ENCODE measurements at places on chromosomes 16 and 17.

DNA sequence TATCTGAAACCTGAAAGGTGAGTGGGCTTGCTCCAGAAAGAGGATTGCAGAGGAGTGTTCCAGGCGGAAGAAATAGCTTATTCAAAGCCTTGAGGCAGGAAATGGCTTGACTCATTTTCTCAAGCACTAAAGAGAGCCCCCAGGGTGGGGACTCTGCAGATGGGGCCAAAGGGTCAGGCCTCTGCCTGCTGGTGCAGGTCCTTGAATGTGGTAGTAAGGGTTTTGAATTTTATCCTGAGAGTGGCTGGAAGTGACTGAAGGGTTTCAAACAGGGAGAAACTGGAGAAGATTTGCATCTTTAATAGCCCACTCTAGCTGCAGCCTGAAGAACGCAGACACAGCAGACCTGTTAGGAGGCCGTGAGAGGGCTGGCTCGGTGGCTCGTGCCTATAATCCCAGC, 144.4 kb downstream of the CCT6B start:
- DNase-seq, result no peak

- no peak for DNase-seq
Measured at GRCh38 chr16:52114379-52114778, 432.6 kb downstream of the TOX3 start.

DNA sequence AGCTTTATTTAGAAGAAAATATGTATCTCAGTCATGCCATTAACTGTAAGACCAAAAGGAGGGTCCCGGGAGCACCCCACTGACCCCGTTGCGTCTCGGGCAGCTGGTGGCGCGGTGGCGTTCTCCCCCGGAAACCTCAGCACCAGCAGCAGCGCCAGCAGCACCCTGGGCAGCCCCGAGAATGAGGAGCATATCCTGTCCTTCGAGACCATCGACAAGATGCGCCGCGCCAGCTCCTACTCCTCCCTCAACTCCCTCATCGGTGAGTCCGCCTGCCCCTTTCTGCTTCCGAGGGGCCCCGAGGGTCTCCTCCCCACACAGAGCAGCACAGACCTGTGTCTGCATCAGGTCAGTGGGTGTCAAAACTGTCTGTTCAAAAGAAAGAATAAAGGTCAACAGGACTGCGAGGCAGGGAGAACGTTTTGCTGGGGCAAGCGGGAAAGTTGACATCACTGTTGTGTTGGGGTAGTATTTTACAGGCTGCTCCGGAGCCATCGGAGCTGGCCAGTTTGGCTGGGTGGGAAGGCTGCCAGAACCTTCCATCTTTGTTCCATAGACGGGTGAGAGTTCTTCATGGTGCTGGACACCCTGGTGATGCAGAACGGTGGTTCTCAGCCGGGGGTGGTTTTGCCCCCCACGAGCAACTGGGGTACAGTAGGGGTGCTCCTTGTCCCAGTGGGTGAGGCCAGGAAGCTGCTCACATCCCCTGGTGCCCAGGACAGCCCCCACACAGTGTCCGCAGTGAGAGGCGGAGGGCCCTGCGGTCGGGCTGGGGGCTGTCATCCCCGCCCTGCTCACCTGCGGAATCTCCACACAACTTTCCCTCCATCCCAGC, 97.8 kb upstream of the CHMP6 start:
- no peak for DNase-seq

GRCh38 chr17:70484496-70484895, 315.2 kb downstream of the KCNJ2 start:
- DNase-seq, result no peak

- DNase-seq, result no peak
Measured at GRCh38 chr16:58024486-58025350, 836 bp upstream of the MMP15 start.

GRCh38 chr17:50181144-50181543, 15.3 kb downstream of the SGCA start:
- no peak for DNase-seq

DNA sequence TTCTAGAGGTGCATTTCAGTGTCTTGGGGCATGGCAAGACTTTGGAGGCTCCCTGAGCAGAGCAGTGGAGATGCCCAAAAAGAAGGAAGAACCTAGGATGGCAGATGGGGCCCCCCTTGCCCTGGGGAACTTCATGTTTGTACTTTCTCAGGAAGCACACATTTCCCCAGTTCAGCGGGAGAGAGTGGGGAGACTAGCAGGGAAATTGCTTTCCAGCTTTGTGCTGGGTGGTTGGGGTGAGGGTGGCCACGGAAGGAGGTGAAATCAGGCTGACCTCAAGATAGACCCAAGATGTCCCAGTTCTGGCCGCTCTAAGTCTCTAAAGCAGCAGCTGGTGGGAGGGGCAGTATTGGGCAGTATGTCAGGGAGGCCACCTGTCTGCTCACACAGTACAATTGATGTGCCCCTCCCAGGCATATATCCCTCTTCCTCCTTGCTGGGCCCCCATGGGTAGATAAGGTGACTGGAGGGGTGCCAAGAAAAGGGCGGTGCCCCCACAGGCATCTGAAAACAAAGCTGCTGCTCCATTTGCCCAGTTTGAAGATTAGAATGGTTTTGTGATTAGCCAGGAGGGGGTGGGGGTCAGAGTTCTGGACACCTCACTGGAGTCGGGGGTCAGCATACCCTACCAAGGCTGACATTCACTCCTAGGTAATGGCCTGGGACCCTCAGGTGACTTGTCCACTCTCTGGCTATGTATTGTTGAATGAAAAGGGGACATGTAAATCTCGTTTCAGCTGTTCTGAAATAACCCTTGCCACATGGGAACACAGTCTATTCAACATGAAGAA, 17.1 kb upstream of the NAGLU start:
- peak; percentile 76 for DNase-seq

GRCh38 chr17:78970834-78971755, 8.6 kb downstream of the LGALS3BP start:
- DNase-seq, result no peak

DNA sequence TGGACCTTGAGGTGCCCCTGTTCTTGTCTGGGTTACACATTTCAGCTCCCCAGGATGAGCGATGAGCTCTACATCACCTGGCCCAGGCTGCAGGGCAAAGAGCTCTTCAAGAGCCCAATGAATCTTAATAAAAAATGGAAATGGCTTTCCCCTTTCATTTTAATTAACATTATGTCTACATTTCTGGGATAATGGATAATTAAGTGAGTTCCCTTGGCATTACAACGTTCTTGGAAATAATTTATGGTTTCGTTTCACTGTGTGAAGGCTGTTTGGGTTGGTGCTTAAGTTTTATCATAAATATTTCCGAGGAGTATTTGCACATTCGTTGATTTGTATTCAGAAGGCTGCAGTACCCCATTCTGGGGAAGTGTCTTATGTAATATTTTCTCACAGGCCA, 678.3 kb upstream of the EEF2KMT start:
- no peak for DNase-seq

DNA sequence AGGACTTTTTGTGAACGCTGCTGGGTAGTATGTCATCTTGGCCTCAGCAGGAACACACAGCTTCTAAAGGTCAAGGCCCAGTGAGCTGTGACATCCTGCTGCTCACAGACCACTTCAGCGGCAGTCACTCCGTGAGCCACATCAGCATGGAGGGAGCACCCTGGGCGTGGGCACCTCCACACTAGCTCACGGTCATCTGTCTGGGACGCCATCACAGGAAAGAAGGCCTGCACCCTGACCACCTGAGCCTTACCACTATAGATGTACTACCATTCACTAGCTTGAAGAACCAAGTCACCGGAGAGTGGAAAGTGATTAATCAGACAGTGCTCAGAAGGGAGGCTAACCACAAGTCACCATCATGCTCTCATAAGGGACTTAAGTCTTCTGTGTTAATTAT, 3.3 kb downstream of the AXIN1 start:
- DNase-seq, result no peak

DNA sequence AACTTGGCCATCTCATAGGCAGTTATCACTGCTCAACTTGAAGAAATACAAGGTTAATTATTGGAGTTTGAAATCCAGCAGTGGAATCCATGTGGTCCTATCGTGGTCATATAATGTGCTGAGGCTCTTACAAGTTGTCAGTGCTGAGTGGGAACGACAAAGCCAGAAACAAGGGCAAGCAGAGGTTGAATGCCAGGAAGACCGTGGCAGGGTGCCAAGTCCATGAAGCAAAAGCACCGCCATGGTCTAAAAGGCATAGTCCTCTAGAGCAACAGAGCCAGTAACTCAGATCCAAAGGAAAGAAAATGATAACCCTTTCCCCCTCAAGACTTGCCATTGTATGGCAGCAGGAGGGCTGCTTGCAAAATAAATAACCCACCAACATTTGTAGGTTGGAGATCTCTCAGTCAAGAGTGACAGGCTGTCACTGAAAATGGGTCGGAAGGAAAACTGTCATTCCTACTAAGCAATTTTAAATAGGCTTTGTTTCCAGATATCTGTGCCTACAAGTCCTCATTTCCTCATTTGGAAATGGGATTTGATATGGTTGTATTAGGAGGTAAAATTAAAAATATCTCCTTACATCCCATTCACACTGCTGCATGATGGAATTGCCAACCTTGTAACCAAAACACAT, 36.4 kb upstream of the HSBP1 start:
- DNase-seq, result no peak

GRCh38 chr16:89971495-89972243, 23.1 kb downstream of the DEF8 start:
- DNase-seq, result no peak

- DNase-seq, result no peak
Measured at GRCh38 chr17:82314727-82315605, 2.4 kb downstream of the CD7 start.

DNA sequence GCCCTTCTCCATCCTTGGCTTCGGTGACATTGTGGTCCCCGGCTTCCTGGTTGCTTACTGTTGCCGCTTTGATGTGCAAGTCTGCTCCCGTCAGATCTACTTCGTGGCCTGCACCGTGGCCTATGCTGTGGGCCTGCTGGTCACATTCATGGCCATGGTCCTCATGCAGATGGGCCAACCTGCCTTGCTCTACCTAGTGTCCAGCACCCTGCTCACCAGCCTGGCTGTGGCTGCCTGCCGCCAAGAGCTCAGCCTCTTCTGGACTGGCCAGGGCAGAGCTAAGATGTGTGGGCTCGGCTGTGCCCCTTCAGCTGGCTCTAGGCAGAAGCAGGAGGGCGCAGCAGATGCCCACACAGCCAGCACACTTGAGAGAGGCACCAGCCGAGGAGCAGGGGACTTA, 1.5 kb downstream of the SPPL2C start:
- no peak for DNase-seq

DNA sequence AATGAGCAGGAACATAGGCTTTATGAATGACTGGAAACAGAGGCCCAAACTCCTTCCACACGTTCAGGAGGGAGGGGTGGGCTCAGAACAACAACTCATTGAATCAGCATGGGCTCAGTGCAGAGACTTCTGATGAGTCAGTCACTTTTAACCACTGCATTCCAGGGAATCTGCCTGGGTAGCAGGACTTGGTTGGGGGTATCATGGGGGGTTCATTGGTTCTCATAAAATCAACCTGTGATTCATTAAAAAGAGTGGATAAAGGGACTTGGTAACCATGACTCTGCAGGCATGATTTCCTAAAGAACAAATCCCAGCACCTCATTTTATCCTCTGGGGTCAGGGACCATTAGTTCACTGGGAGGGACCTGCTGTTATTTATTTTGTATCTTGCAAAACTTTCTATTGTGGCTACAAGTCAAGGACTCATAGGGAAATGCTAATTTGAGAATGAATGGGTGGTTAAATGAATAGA, 13.8 kb downstream of the ITGB3 start:
- no peak for DNase-seq

GRCh38 chr17:32917081-32917480, 10.9 kb upstream of the TMEM98 start:
- no peak for DNase-seq

DNA sequence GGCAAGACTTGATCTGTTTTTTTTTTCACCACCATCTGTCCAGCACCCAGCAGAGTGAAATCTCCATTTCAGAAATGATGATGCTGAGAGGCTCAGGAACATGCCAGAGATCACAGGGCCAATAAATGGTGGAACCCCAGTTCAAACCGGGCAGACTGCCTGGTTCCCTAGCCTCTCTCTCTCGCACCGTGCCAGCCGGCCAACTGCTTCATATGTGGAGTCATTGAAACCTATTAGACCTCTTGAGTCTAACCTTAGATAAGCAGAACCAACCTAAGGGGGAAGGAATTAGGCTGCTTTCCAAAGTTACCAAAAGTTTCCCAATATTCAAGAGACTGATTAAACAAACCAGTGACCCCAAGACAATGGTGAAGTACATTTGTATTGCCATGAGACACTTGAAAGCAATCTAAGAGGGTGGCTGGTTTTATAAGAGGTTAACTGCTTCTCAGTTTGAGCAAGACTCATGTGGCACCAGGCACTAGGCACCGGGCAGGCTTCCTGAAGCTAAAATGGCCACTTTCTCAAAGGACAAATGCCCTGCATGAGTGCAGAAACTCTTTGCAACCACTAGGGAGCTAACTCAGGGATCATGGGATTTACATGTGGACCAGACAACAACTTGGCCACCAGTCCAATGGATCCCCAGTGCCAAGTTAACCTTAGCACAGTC, 18.4 kb downstream of the TOX3 start:
- DNase-seq, result no peak

GRCh38 chr16:53085931-53086421, 31.2 kb downstream of the CHD9 start:
- DNase-seq, result no peak

DNA sequence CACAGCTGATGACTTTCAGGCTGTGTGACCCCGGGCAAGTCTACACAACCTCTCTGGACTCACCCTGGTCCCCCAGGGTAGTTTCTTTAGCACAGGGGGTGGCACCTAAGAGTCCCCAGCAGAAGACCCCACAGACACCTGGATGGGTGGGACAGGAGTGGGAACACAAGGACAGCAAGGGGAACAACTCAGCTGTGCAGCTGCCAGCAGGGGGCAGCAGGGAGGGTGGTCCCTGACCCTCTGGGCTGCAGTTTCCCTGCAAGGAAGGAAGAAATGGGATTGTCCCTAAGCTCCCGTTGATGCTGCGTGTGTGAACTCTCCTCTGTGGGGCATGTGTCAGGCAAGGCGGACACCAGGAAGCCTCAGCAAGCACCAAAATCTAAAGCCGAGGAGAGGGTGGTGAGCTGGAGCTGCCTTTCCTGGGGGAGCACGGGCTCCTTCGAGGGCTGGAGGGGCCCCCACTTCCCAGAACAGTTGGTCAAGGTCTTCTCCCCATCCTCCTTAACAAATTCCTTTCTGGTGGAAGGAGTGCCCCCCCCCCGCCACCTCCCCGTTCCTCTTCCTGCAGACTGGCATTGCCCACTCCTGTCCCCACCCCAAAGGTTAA, 24.1 kb upstream of the CDH5 start:
- no peak for DNase-seq

- no peak for DNase-seq
Measured at GRCh38 chr16:2026461-2027023, at the start of gene NHERF2. TSS of gene NHERF2 (plus strand) at chr16:2026902. CDS start at chr16:2027006, 104 bp downstream.

GRCh38 chr17:45436161-45436560, 3.5 kb upstream of the ARHGAP27 start:
- no peak for DNase-seq

- DNase-seq, result no peak
Measured at GRCh38 chr17:41393826-41394225, 3.6 kb downstream of the KRT31 start.

GRCh38 chr17:61996916-61997605, 68.0 kb downstream of the MED13 start:
- DNase-seq, result no peak

- DNase-seq, result no peak
Measured at GRCh38 chr17:39740357-39741111, 2.8 kb downstream of the GRB7 start.

All from coronary artery (tissue), 2 donors.